ENCODE measurements at places on chromosomes 6 and 20.

DNA sequence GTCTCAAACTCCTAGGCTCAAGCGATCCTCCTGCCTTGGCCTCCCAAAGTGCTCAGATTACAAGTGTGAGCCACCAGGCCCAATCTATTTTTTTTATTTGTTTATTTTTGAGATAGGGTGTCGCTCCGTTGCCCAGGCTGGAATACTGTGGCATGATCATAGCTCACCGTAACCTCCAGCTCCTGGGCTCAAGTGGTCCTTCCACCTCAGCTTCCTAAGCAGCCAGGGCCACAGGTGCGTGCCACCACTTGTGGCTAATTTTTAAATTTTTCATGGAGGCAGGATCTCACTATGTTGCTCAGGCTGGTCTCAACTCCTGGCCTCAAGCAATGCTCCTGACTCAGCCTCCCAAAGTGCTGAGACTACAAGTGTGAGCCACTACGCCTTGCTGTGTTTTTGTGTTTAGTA is 9.8 kb downstream of the KIF3B start:
- no peak for DNase-seq

DNA sequence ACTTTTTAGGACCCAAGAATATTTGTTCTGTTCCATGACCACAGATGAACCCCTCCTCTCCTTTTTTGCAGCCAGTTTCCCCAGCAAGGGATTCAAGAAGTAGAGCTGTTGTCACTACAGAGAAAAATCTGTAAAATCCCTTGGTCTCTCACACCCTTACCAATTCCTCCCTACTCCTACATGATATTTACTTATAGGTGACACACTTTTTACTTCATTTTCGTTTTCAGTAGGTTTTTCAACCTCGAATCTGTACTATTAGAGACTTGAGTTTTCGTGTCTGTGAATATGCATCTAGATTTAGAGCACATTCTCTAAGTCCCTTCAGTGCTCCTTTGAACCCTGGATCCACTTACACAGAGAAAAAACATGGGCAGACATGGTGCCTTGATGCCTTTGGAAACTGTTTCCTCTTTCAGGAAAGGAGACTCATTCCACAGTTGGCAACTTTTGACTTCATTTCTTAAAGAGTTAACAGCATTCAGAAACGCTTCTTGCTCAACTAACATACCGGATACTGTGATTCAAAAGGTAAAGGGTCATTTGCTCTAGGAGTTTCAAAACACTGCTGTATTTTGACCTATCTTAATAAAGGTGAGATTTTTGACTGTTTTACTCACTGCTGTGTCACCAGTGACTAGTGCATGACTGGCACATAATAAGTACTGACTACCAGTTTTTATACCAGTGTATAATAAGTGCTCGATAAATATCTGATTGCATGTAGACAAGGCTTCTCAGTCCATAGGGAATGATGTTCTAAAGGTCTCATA is 50.6 kb downstream of the LAMA4 start:
- DNase-seq, result no peak

GRCh38 chr6:107942142-107942541 is 15.9 kb downstream of the SEC63 start:
- DNase-seq, result no peak

- no peak for DNase-seq
Observed at GRCh38 chr20:13984211-13984610, 6.2 kb downstream of the SEL1L2 start.

DNA sequence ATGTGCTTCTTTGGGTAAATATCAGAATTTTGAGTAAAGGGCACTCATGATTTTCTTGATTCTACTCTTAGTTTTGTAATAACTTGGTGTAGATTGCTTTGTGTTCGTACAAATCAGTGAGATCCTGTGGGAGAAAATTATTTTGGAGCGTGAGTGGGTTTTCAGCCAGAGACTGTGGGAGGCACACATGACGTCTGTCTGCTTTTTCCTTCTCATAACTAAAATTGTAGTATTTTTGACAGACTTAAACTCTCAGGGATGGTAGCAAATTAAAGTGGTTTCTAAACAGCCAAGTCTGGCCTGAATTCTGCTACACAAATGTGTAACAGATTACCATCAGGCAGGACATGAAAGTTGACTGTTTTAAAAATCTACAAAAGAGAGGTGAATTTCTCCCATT is 222.6 kb downstream of the OTOR start:
- DNase-seq, result no peak

- DNase-seq, result no peak
Observed at GRCh38 chr6:54519161-54519560, 210.9 kb downstream of the TINAG start.

DNA sequence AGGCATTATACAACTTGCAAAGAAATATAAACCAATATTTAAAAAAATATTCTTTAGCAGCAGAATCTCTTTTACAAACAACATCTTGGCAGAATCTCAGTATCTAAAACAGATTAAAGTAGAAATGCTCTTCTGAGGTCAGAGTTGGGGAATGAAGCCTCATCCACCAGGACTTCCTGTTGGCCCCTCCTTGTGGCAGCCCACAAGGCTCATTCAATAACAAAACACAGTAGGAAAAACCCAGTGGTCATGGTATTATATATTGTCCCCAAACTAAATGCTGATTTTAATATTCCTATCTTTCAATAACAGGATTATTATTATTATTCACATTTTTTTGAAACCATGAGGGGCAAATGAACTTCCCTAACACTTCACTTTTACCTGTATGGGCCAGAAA is 368.6 kb downstream of the BTBD9 start:
- no peak for DNase-seq

GRCh38 chr6:147158881-147159280 is 45.3 kb upstream of the STXBP5 start:
- no peak for DNase-seq

DNA sequence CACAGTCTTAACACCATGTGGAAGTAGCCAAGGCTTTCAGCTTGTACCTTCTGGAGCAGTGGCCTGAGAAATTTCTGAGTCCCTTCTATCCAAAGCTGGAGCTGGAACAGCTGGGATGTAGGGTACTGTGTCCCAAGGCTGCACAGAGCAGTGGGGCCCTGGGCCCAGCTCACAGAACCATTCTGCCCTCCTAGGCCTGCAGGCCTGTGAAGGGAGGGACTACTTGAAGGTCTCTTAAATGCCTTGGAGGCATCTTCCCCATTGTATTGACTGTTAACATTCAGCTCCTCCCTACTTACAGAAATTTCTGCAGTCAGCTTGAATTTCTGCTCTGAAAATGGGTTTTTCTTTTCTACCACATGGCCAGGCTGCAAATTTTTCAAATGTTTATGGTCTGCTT is 156.5 kb upstream of the MANEA start:
- DNase-seq, result no peak

DNA sequence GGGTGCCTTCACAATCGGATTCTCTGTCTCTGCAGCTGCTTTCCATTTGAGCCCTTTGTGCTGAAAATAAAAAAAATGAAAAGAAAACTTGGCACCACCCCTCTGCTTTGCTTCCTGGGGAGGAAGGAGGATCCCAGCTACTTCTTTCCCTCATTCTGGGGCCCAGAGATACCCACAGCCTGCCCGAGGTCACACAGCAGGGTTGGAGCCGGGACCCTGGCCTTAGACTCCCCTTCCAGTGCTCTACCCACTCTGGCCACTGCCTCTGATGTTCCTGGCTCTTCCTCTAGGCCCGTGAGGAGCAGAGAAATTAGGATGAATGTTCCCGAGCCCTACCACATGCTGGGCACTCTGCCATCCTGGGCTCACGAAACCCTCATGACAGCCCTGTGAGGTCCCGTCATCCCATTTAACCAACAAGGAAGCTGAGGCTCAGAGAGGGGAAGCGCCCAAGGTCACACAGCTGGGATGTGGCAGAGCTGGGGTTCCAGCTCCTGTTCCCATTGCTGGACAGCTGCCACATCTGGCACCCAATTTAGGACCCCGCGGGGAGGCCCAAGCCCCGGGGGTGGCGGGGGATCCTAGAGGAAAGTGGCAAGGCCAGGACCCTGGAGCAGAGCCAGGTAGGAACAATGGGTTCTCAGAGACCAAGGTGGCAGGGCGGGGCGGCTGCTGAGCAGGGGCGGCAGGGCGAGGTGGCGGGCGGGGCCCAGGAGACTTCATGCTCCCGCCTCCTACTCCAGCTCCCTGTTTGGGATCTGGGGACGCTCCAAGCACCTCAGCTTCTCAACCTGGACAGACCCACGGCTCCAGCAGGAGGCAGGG is 76.6 kb downstream of the CEBPB start:
- no peak for DNase-seq

GRCh38 chr6:142945049-142945445 is at the start of gene HIVEP2:
HIVEP2 (minus strand) TSS chr6:142945176; CDS start chr6:142774738, 170,438 bp downstream.
- peak; percentile 76 for DNase-seq

- no peak for DNase-seq
Observed at GRCh38 chr6:133743621-133744020, 145.3 kb upstream of the TCF21 start.

DNA sequence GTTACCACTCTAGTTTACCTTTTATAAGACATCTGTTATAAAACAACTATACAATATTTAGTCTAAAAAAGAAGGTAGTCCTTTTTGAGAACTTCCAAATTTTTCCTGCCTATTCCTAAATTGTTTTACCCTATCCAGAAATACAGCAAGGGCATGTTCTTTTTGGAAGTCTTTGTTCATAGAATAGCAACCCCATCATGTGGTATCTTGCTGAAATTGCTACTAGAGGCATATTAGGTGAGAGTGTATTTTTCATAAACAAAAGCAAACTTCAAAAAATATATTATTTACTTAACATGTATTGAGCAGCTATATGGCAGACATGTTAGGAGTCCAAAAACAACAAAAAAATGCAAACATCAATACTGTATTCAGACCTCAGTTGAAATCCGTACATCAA is 371.8 kb upstream of the NRSN1 start:
- DNase-seq, result no peak

DNA sequence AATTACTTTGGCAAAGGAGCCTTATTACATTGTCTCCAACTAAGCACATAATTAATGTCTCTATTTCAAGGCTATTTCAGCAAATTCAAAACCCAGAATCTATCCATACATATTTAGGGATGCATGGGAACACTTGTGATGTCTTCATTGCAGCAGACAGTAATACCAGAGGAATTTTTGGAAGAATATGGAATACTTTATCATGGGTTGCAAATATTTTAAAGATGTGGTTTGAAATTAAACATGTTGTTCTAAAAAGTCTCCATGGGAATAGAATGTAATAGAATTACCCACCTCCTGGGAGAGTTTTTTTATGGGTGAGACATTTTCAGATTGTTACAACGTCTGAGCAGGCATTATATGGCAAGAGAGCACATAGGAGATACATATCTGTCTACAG is 170.8 kb downstream of the KCNQ5 start:
- no peak for DNase-seq
